ENCODE measurements at places on chromosomes 16 and 17.

DNA sequence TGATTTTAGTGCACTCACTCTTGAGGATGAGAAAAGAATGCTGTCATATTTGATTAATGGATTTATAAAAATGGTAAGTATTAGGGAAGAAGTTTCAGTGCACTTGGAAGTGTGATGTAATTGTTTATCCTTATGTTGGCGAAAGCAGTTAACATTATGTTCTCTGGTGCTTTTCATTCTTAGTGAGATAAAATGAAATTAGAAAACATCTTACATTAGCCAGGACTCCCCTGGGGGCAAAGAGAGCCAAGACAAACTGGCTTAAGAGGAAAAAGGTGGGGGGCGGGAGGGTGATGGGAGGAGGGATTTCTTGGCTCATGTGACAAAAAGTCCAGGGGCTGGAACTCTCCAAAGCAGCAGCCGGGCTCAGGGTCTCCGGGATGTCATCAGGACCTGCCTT lies 73.2 kb downstream of the KNOP1 start:
- no peak for DNase-seq

GRCh38 chr17:75553295-75554110 lies 28.0 kb downstream of the LLGL2 start:
- DNase-seq = no peak

DNA sequence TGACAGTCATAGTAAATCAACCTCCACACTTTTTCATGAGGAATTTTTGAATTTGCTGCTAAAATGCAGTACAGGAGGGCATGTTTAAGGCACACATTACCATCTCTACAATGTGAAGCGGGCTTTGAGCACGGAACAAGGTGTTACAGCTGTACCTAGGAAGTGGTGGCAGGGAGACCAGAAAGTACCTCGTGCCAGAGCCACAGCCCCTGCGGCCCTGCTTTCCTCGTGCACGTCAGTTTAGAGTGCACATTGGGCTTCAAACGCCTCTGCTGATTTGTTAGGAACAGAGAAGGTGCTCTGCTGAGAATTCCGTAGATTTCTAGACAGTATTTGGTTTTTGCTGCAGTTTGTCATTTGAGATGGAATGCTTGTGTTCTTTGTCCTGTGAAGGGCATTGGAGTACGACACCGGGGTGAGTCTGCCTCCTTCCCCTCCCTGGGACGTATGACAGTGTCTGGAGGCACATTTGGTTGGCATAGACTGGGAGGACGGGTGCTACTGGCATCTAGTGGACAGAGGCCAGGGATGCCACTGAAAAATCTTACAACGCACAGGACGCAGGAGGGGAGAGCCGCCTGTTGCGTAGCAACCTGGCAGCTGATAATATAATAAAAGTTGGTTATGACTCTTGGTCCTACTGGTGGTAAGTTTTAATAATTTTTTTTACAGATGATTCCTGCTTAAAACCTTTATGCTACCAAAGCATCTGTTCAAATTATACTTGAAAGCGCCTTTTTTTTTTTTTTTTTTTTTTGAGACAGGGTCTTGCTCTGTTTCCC lies 9.1 kb downstream of the FOXK2 start:
- DNase-seq = peak; percentile 92

- DNase-seq = no peak
These were observed 229.3 kb downstream of the HS3ST3A1 start for GRCh38 chr17:13372432-13372831.

DNA sequence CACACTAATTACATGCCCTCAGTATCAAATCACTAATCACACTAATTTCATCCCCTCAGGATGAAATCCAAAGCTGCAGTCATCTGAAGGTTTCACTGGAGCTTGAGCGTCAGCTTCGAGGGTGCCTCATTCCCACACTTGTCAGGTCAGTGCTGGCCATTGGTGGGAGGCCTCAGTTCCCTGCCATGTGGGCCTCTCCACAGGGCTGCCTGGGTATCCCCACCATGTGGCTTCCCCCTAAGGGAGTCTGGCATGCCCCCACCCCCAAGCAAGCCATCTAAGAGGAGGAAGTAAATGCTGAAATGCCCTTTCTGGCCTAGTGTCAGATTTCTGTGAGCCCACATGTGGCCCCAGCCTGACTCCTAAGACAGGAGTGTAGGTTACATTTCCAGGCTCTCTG lies 78.6 kb upstream of the CDH5 start:
- no peak for DNase-seq

- no peak for DNase-seq
These were observed 14.2 kb downstream of the SNX20 start for GRCh38 chr16:50666658-50667496.

DNA sequence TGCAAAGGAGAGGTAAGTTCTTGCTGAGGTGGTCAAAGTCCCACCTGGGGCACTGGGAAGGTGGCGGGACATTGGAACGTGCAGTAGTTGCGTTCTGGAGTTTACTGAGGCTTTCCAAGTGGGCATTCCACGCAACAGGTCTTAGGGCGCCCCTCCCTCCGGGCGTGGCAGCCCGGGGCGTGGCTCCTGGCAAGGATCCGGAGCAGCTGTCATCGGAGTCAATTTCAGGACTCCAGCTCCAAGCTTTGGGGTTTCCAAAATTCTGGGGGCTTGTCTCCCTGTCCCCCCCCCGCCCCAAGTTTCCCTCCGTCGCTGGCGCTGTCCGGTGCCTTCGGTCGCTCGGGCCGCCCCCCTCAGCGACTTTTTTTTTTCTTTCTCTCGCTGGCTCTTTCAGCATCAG lies 43.1 kb upstream of the AMZ2 start:
- no peak for DNase-seq

DNA sequence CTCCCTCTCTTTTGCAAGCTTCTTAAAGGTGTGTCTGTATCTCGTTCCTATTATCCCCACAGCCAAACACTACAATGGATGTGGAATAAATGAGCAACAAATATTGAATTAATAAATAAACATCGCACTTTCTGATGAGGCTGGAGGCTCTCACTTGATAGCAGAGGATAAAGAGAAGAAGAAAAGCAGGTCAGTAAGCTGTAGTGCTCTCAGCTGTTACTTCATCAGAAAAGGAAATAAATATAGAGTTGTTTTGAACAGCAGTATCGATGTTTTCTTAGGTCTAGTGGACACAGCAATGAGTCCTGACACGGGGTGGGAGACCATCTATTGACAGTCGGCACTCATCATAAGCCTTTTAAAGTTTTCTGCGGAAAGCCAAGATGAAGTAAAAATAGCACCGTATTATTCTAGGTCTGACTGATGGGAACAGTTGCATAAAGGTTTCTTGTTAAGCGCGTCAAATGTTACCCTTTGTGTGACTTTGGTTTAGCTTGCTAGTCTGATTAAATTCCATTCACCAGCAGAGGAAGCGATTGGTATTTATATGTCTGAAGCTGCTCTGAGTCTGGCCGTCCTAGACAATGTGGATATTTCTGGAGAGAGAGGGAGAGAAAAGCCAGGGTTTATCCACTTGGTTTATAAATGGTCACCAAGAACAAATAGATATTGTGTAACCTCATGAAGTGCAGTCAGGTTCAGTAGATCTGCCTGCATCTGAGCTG lies 646.1 kb downstream of the CDH11 start:
- no peak for DNase-seq

DNA sequence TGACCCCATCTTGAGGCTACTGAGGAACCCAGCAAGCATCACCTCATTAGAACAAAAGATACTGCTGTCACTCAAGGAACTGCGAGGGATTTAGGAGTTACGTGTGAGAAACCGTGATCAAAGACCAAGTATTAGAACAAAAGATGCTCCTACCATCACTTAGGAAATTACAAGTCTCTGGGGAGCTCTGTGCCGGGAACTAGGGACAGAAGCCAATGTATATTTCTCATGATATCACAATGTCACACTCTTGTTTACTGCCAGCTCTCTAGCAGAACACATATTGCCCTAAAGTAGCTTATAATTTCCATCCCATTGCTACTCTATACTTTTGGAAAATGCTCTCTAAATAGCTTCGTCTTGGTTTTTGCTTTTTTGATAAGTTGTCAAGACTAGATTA lies 214.5 kb downstream of the HS3ST3A1 start:
- DNase-seq = no peak

GRCh38 chr16:22948058-22948602 lies 134.2 kb downstream of the HS3ST2 start:
- no peak for DNase-seq

GRCh38 chr17:57669671-57670529 lies 75.2 kb downstream of the CCDC182 start:
- no peak for DNase-seq

DNA sequence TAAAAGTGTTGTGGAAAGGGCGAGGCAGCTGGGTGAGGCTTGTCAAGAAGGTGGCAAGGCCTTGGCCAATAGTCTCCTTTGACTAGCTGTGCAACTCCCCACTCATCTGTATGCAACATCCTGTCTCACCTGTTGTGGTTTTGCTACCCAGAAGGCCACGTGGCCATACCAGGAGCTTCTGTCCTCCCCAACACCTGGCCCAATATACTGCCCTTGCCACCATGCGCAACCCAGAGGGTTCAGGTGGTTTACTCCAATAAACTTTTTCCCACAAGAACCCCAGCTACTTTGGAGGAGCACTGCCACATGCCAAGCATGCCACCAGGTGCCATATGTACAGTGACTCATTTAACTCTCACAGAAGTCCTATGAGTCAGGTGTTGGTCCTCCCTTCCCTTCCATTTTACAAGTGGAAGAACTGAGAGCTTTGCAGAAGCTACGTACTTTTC lies 10.2 kb downstream of the MYO19 start:
- peak; percentile 71 for DNase-seq

Measured in kidney tubule cell (primary cell).